ENCODE measurements at places on chromosomes 5 and 9.

DNA sequence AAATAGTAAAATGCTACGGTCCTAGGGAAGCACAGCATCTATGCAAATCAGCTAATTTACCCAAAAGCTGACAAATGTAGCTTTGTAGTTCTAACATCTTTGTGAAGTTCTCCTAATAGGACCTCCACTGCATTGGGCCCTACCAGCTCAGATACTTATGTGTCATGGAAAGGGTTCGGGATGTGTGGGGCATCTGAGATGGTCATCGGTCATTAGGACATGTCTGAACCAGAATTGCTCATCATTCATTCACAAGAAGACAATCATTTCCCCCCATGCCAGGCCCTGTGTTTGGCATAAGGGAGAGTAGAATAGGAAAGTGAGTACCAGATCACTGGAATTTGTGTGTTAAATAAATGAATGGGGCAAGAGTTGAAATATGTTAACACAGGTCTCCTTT lies 35.7 kb downstream of the PWWP2A start:
- DNase-seq: no peak

DNA sequence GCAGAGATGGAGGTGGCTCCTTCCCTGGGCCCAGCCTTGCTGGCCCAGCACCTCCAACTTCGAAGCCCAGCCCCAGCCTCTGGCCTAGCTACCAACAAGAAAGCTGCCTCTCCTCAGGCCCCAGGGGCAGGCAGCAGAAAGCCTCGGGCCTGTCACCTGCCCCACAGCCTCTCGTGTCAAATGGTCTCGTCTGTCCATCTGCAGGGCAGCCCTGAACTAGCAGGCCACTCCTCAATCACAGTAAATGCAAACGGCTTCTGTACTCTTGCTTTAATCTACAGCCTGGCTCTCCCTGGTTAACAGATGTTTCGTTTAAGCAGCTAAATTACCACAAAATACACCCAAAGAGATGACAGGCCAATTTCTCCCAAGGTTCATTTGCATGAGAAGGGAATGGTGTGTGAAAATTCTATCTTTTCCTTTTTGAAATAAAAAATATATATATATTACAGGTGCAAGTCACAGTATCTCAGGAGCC lies 21.5 kb downstream of the VAV2 start:
- DNase-seq: no peak

- no peak for DNase-seq
These were observed 343.2 kb downstream of the ZNF608 start for GRCh38 chr5:124403281-124403680.

- DNase-seq: no peak
These were observed 146.1 kb downstream of the GAS1 start for GRCh38 chr9:86801246-86801645.

DNA sequence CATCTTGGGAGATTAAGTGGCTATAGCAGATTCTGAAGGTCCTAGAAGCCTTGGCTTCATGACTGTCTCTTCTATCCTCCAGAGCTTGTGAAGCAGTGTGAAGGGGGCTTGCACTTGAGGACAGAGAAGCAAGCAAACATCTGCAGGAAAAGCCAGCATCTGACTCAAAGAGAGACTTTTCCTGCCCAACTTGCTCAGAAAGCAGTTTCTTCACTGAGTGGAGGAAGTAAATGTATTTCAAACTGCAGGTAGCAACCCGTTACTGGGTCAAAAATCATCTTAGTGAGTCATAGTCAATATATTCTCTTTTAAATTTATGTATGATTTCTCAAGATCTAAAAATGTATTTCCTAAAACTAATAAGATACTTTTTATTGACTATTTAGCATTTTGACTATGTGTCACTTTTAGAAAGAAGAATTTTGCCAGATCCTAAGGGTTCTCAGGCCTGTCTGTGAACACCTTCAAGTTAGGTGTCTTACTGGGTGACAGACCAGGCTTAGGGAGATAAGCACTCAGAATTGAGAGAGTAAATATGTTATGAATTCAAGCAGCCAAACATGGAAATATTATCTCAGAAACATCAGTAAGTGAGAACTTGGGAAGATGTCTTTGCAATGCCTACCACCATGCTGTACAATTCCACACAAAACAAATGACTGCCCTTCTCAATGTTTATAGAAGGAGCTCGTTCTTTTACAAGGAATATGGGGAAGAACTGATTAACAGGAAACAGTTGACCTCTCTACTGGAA lies 72.6 kb upstream of the DMAC1 start:
- no peak for DNase-seq

DNA sequence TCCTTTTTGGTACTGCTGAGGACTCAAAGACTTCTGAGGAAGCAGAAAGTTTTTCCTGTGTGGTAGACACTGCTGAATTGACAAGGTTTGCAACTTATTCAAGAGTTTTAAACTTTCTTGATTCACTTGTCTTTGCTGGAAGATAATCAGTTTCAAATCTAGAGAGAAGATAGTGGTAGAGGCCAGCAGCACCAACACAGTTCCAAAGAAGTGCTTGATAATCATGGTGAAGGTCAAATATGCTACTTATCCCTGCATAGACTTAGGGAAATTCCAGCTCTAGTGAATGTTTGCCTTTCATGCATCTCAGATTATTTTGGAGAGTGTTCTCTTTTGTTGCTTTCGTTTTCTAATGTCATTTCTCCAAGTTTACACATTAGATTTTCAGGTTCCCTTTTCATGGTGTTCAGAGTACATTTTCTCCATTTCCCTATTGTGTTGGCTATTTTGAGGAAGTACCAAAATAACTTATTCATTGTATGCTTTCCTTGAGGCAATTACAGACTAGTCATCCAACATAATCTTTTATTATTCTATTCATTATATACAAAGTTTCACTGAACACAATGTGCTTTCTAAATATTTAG lies 550 bp downstream of the IFNE start:
- DNase-seq: no peak

- DNase-seq: no peak
These were observed 200.2 kb upstream of the SGCD start for GRCh38 chr5:156126716-156127115.

DNA sequence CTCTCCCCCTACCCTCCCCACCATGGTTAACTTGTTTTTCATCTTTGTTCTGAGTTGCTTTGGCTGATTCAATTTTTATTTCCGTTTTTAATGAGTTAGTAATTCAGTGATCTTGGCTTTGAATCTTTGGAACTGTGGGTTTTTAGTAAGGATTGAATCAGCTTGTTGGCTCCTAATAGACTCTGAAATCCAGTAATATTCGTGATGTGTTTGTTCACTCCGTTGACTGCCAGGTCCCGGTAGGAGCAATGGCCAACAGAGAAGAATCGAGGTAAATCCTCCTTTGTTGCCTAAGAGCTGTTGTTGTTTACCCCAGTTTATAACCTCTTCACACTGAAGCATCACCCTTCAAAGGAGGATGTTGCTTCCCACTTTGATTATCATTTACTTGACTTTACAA lies 92.7 kb downstream of the PCSK1 start:
- DNase-seq: no peak

GRCh38 chr9:110802416-110803035 lies 133.9 kb downstream of the MUSK start:
- no peak for DNase-seq

DNA sequence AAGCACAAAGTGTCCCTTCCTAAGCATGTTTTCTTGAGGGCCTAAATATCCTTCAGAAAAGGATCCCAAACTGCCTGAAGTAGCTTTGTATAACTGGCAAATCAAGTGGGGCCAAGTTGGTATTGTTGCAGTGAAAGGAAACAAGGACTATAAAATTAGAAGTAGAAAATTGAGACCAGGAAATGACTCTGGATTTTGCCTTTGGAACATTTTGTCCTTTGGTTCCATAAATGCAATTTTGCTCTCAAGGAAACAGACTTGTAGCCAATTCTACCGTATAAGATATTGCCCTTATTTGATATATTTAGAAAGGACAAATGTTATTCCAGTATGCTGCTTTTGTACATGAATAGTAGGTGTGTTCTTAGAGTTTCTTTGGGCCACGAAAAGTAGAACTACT lies 34.4 kb downstream of the RABGAP1 start:
- DNase-seq: no peak

GRCh38 chr5:175672976-175673648 lies 15.2 kb downstream of the HRH2 start:
- DNase-seq: no peak

GRCh38 chr5:148860599-148860998 lies 34.2 kb downstream of the ADRB2 start:
- no peak for DNase-seq

- no peak for DNase-seq
These were observed 455.3 kb upstream of the PTGER4 start for GRCh38 chr5:40224421-40224820.

GRCh38 chr9:136820971-136821825 lies 13.4 kb downstream of the RABL6 start:
- no peak for DNase-seq

- no peak for DNase-seq
These were observed 96.2 kb upstream of the ARAP3 start for GRCh38 chr5:141778206-141778605.

DNA sequence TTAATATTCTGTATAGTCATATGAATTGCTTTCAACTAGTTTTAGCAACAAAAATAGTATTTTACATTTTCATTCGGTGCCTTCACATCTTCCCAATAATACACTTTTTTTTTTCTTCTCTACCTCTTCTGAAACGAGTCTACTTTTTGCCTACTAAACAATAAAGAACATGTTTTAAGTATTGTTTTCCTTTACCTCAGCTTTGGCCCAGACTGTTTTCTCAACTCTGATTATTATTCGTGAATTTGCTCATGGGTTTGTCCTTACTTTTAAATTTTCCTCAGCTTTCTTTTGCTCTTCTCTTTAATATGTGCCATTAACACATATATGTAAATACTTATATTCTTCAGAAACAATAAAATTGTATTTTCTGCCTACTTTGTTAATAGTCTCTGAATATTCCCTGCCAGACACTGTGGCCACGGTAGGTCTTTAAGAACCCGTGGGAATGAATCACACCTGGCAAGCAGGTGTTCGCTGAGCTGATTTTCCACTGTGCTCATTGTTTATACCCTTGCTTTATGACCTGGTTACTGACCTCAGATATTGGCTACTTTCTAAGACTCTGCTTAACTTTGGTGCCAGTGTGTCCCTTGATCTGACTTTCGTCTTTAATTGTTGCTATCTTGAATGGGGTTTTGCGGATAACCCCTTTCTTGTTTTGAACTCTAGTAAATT lies 49.1 kb downstream of the FAM170A start:
- DNase-seq: no peak

DNA sequence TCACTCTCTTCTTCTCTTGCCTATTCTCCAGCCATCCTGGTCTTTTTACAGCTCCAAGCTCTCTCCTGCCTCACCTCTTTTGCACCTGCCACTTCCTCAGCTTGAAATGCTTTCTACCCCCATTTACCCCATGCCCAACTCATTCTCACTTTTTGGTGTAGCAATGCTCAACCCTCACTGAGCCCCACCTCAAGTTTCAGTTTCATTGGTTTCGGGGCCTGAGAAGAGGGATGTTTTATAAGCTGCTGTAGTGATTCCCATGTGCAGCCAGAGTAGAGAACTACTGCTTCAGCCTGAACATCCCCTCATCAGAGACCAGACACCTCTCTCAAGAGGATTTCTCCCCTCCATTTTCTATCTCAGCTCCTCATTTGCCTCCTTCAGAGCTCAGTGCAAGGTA lies 45.2 kb upstream of the FYB1 start:
- DNase-seq: no peak
